Islet precursor cell (in vitro differentiated cells): ENCODE measurements at places on chromosomes 7 and 10.

GRCh38 chr7:159130820-159131219, 13.8 kb downstream of the VIPR2 start:
- peak; percentile 16 for DNase-seq

GRCh38 chr10:22429981-22430421, 84.7 kb downstream of the SPAG6 start:
- peak; percentile 65 for DNase-seq

- DNase-seq: no peak
Observed at GRCh38 chr7:12595148-12595547, 24.6 kb downstream of the SCIN start.

- DNase-seq: no peak
Observed at GRCh38 chr10:19803676-19804075, 12.6 kb upstream of the PLXDC2 start.

DNA sequence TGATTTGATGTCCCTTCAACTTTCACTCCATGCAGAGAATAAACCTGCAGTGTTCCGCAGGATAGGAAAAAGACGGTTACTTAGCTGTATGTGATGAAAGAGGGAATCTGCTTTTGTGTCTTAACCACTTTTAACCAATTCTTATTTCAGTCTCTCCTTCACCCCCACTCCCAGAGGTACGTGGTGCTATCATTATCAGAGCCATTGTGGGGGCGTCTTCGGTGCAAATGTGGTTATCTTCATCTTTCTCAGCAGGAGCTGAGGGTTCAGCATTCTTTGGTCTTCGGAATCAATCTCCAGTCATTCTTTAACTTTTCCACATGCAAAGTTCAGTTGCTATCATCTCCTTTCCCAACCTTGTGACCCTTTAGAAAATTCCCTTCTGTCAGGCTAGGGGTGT, 219.9 kb upstream of the LYZL1 start:
- no peak for DNase-seq

- DNase-seq: no peak
Observed at GRCh38 chr10:111246136-111246535, 169.3 kb downstream of the ADRA2A start.

DNA sequence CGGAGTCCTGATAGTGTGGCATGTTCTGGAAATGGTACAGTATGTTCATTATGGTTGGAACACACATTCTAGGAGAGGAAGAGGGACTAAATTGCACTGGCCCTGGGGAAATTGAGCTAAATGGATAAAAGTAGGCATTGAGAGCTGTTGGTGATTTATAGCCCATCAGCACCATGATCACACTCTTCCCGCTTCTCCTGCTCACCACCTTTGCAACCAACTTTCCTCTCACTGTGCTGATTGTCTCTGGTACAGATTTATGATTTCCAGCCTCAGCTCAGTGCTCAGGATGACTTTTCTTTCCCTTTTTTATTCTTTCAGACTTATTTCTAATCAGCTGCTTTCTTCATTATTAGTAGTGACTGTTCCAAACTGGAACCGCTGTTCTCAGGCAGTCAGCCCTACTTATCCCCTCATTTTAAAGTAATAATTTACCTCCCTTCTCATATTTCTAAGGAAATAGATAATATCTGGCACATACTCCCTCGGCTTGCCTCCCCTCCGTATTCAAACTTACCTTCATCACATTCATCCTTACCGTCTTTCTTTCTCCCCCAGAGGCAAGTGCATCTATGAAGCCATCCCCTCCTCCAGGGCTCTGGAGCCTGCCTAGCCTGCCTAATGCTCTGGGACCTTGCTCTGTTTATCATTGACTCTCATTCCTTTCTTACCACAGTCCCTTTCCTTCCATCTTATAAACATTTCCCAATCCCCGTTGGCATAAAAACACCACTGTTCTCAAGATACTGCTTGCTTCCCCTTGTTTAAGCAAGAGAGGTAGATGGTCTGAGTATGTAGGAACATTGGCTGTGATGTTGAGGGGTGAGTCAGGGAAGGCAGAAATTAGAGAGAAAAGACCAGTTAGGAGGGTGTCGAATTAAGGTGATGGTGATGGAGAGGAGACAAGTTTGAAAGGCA, 51.6 kb upstream of the RPA3 start:
- no peak for DNase-seq

- DNase-seq: no peak
Observed at GRCh38 chr10:124079864-124080263, 13.5 kb downstream of the CHST15 start.

- DNase-seq: peak; percentile 19
Observed at GRCh38 chr10:48633381-48634197, 28.7 kb upstream of the ARHGAP22 start.

DNA sequence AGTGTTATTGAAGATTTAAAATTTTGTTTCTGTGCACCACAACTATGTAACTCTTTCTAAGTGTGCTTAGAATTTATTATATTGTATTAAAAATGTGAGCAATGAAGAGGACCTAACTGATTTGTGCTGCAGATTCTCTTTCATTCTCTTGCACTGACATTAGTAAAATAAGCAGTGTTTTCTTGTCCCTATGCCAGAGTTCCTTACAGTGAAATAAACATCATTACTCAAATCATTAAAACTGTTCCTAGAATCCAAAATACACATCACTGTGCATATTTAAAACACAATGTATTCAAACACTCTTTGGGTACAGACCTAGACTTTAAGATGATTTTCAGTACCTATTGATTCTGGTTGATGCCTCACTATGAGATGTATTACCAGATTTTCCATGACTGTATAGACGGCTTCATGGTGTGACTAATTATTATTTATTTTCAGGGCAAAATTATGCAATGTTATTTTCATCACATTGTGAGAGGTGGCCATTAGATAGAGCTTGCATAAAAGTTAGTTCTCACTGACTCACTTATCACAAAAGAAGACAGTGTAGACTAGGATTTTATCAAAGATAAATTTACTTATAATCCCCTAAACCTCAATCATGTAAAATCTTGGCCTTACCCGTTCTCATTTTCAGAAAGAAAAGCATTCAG, 93.4 kb downstream of the PTPRZ1 start:
- no peak for DNase-seq

DNA sequence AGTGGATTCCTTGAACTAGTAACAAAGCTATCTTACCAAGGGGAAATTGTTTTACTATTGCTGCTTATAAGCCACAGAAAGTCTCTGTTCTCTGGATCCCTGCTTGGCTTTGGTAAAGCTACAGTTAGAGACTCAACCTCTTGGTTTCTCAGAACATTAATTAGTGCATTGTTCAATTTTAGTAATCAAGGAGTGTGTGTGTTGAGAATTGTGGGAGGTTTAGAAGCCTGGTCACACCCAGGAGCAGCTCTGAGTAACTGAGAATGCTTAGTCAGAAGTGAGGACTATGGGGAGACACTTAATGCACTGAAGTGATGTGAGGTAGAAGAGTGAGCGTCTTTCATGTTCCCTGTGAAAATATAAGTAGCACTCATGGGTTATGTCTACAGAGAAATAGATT, 8.2 kb upstream of the ACTA2 start:
- DNase-seq: no peak

GRCh38 chr10:69866688-69867461, 65.2 kb downstream of the COL13A1 start:
- DNase-seq: peak; percentile 90

DNA sequence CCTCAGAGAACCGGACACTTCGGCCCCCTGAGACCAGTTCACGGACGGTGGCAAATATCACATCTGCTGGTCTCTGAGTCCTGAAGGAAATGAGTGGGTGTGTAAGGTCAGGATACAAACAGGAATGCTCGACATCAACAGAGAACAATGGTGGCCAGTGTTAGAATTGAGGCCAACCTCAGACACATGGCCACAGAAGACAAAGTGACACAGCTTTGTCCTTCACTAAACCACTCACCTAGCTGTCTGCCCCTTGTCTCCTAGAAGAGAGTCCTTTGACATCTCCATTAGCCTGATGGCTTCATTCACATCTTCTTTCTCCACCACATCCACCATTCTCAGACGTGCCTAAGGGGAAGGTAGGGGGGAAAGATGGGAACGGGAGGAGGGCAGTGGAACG, 4.3 kb downstream of the COPS6 start:
- peak; percentile 44 for DNase-seq

GRCh38 chr7:94391726-94392392, 2.8 kb upstream of the COL1A2 start:
- DNase-seq: peak; percentile 87

GRCh38 chr7:78037603-78038002, 239.0 kb downstream of the PHTF2 start:
- no peak for DNase-seq

DNA sequence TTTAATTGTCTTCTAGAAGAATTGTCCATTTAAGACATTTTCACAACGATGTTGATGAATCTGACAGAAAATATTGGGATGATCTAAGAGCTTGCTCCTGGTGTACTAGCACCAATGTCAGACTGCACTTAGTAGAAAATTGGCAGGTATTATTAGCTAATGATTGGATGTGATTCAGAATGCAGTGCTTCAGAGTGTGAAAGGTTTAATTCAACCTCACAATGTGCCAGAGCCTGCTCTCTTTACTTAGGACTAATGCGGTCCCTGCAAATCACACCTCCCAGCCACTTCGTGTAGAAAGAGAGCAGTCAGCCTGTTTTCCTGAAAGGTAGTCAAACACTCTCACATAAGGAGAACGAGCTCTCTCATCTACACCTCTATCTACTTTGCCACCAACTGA, 197.5 kb downstream of the ZNF438 start:
- no peak for DNase-seq

- no peak for DNase-seq
Observed at GRCh38 chr7:41116337-41116736, 586.6 kb downstream of the INHBA start.

DNA sequence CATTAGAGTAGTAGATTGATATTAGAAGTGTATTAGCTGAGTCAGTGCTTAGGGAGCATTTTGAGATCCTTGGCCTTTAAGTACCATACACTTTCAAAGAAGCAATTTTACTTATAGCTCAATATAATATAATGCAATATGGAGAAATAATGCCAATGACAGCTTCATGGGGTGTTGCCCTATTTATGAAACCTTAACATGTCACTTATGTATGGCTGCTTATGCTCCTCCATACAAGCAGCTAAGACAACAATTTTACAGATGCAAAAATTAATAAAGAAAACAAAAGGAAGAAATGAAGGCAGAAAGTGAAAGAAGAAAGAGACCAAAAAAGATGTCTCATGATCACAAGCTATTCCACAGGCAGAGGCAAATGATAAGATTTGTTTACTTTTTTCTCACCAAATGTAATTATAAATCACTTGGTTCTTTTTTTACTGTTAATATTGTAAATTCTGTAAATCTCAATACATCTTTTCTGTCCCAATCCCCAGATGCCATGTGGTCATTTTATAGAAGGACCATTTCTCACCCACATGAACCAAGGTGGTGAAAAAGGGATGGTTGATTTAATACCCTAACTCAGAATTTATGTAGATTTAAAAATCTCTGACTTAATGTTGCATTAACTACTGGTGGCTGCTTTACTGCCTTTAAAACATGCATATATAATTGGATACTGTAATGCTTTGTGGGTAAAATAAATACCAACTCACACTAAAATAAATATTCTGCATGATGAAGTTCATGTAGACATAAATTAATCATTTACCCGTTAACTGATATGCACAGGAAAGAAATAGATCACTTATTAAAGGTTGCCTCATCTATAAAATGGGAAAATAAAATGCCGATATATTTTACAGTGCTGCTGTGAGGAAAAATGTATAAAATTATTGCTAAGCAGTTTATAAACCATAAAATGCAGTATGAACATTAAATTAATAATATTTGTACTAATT, 33.5 kb upstream of the RHOBTB1 start:
- DNase-seq: no peak

DNA sequence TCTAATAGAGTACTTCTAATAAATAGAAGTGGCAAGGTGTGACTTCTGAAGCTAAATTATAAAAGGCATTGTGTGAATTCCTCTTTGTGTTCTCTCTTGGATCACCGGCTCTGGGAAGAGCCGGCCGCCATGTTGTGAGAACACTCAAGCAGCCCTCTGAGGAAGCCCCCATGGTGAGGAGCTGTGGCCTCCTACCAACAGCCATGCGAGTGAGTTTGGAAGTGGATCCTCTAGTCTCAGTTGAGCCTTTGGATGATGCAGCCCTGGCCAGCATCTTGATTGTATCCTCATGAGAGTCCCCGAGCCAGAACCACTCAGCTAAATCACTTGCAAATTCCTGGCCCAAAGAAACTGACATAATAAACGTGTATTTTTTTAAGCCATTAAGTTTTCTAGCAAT, 94.5 kb upstream of the CARD11 start:
- no peak for DNase-seq

GRCh38 chr10:93079663-93080349, 6.1 kb downstream of the CYP26A1 start:
- peak; percentile 49 for DNase-seq

DNA sequence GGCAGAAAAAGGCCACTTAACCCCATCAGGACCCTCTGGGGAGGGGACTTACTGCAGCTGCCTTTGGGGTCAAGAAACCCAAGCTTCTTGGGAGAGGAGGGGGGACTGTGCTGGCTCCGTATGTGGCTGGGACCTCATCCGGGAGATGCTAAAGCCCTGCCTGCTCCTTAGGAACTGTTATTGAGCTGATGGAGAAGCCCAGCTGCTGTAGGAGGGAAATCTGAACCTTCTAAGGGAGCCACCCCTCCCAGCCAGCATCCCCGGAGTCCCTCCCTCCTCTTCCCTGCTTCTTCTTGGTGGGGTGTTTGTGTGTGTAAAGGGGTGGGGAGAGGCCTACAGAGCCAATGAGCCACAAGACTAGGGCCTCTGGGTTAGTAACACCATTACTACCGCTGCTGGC, 8.2 kb downstream of the KCNIP2 start:
- no peak for DNase-seq

GRCh38 chr7:12771378-12771877, 84.0 kb downstream of the ARL4A start:
- peak; percentile 60 for DNase-seq

DNA sequence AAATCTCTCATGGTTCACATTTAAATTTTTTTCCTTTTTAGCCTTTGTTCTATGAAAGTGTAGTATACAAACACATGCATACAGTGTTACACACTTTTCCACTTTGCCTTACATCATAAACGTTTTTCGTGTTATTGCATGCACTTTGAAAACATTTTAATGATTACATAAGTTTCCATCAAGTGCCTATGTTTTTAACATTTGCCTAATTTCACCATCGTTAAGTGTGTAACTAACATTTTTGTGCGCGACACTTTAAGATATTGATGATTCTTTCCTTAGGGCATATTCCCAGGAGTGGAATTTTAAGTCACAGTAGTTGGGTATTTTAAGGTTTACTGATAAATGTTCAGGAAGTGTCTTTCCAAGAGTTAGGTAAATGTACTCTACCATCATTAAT, 1.5 kb upstream of the FRAT2 start:
- no peak for DNase-seq

GRCh38 chr7:121192834-121193233, 136.0 kb upstream of the WNT16 start:
- DNase-seq: no peak

DNA sequence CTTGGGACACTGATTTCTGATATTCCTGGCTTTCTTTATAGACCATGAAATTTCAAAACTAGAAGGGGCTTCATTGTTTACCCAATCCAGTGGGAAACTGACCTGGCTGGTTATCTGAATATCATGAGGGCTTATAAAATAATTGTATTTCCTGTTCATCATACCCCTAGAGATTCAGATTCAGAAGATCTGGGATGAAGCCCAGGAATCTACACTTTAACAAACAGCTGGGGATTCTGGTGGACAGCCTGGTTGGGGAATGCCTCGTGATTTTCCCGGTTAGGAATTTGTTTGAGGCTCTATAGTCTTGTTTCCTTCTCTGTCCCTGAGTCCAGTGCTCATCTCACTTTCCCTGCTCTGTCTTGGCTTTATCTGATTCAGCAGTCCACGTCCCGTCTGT, 110.3 kb downstream of the ADRA2A start:
- DNase-seq: no peak
